ENCODE measurements at places on chromosomes 5 and 9.
A peak's percentile ranks its signal among the peaks of the same experiment; 100 is the strongest.

DNA sequence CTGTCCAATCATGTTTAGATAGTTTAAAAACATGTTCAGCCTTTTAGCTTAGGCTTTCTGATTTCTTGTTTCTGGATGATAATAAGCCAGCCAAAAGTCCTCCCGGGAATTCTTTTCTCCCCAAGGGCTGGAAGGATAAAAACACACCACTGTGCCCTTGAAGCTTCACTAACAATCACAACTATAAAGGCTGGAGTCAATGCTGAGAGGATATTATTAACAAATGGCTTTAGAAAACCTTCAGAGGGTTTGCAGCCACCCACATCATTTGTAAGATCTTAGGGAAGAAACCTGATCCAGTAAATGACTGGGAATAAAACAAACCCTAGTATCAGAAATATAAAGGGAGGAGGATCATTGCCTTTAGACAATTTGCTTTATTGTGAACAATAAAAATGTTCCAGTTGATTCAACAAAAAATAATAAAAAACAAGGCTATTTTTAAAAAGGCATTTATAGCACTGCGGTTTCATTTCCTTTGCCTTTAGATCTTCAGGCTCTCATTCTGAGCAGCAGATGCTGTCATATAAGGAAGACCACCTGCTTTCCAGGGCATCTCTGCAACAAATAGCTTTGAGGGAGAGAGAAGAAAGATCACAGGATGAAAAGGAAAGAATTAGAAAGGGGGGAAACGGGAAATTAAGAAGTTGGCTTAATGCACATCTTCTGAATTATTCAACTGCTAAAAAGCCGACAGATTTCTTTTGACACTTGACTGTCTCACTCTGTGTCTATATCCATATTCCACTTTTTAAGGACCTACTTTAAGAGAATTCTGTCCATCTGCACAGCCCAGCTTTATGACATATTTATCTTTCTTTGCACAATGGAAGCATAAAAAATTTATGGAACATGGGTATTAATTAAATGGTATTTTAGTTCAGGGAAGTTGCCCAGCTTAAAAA is 277.2 kb upstream of the SLC24A2 start:
- no peak for DNase-seq

DNA sequence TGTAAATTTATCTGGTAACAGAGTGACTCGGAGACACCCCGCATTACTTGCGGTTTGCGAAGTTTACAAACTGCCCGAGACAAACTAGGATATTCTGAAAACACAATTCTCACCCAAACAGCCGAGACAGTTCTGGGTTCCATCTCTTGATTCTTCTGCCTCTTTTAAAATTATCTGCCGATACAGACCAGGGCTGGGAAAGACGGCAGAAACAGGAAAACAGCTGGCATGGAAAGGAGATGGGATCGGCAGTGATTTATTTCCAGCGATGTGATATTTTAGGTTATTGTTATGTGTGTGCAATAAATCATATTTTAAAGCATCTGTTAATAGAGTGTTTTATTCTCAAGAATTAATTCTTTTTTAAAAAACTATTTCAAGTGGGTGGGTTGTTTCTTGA is 93.3 kb upstream of the LMX1B start:
- no peak for DNase-seq

DNA sequence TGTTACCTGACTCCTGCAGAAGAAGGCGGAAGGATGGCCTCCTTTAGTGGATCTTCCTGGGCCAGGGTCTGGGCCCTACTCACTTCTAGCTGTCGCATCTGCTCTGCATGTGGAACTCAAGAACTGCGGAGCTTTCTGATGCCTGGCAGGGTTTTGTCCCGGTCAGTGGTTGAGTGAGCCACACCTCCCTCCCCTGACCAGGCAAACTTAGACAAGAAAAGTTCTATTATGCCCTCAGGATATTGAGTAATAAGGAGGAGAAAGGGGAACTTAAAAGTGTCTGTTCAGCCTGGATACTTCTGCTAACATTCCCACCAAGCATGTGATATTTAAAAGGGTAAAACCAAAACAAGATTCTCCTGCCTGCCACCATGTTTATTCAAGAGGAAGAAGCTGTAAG is at the start of gene FYB1:
TSS of gene FYB1 (minus strand) at position 127 of the 400 bp plus-strand sequence. CDS start 16,603 bp downstream, outside the sequence.
- peak; percentile 67 for DNase-seq

DNA sequence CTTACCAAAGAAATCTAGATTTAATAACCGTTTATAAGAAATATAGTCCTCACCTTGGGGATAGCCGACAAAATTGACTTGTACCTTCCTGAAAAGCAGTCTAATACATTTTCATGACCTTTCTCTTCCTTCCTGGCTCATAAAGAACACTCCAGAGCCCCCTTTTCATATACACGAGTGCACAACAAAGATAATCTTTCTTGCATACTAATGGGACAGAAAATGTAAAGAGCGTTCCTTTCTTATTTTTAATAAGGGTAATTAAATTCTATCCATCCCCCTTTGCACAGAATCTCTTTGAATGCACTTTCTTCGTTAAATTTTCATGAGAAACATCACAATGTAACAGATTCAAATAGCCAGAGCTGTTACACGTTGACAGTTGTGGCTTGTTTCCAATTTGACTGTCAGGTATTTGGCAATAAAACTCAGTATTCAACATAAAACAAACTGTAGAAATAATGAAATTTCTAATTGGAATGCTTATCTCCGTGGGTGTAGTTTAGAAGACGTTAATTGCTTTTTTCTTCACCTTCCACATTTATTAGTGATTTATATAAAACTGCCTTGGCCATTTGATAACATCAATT is 732.3 kb upstream of the DMAC1 start:
- no peak for DNase-seq

DNA sequence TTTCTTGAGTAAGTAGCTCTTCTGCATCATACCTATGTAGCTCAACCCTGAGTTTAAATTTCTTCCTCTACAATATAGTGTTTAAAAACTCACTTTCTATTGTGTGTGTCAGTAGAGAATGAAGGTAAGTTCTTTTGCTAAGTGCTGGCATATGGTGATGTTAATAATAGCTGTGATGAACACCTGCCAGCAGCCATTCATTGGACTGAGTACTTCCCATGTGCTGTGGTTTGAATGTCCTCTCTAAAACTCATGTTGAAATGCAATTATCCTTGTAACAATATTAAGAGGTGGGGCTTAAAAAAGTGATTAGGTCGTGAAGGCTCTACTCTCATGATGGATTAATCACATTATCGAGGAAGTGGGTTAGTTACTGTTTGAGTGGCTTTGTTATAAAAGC is 645.2 kb upstream of the RGMB start:
- no peak for DNase-seq

DNA sequence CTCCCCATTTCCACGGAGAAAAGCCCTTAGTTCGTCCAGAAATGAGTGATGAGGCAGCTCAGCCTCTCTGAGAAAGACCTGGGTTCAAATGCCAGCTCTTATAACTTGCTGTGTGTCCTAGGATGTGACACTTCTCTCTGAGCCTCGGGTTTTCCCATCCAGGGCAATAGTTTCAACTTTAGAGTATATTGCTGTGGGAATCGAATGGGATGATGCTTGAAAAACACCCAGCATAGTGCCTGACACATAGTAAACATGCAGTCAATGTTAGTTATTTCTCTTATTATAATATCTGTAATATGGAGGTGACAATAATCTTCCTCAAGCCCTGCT is 430 bp upstream of the MAPKAP1 start:
- no peak for DNase-seq

GRCh38 chr9:127751269-127752054 is 16.4 kb upstream of the TOR2A start:
- peak; percentile 46 for DNase-seq

DNA sequence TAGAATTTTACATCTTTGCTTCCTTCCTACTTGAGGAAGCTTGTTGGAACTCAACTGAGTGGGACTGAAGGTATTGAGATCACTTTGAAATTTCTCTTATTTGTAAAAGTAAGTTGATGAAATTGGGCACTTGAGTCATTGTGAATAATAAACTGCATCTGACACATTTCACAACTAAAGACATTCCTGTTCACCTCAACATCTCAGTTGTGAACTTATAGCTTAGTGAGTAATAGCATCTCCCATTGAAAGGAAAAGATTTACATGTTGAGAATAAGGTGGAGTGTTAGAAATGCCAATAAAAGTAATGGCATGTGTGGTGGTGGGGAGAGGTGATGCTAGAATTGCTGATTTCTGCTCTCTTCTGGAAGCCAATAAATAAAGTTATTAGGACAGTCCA is 145.0 kb downstream of the SLC24A2 start:
- no peak for DNase-seq

- no peak for DNase-seq
Observed at GRCh38 chr9:98442541-98442940, 187.1 kb upstream of the TBC1D2 start.

DNA sequence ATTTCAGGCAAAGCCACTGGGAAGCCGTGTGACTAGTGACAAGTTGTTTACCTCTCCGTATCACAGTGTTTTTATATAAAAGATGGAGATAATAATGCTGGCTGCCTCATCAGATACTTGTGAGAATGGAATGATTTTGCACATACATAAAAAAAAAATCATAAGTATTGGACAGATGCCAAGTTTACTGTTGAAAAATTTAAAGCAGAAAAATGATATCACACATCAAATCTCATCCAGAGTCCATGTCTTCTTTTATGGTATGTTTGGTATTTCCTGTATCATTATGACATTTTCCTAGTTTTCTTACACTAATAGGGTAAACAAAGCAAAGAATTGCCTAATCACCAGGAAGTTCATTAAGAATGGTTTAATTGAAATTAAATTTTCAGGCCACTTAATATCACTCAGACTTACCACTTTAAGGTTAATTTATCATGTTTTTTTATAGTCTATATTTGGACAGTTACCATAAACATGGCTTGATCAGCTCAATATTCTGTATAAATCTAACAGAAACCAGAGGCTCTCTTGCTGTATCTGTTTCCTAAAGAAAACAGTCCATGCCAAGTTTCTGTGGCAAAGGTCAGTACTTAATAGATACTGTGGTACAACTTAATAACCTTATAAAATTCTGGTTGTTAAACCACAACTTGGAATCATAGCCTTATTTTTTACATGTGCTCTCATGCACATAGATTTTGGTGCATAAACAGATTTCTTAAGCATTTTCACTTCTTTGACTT is 656.5 kb upstream of the RIOK2 start:
- peak; percentile 68 for DNase-seq

GRCh38 chr5:166938071-166938470 is 1353.4 kb upstream of the WWC1 start:
- DNase-seq: no peak

DNA sequence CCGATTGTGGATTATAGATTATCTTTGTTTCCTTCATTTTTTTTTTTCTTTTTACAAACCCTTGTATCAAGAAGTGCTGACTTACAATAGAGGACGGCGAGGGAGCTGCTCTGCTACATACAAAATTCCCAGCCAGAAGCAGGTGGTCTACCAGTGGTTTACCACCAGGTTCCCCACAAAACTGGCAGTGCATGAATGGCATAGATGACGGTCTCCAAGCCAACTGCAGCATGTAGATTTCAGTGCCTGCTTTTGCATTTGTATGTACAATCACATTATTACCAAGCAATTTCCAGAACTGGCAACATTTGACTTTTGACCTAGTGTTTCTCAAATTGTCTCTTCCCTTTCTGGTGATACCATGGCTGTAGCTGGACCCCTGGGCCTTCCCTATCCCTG is 84.0 kb downstream of the ACER2 start:
- DNase-seq: no peak

DNA sequence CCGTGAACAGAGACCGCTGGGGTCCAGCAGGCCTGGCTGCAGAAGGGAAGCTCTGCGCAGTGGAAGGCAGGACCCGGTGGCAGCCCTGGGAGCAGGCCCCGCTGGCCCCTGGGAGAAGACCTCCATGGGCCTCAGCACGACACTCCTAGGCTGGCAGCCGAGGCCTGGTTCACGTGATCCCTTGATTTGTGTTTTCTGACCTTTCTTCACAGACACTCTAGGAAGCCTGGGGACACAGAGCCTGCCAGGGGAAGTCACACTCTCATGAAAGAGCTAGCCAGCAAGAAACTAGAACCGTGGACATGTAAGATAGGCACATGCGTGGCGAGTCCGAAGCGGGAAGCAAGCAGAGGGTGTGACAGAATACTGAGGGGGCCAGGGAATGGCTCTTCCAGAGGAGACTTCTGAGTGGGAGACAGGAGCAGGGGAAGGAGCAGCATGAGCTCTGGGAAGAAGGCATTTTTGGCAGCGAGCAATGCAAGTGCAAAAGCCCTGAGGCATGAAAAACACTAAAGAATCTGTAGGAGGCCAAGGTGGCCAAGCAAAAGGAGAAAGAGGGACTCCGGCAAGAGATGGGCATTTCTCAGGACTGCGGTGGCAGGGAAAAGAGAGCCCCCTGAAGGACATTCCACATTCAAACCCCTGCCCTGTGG is 26.6 kb upstream of the IL17B start:
- DNase-seq: peak; percentile 78

GRCh38 chr9:89975024-89975423 is 370.2 kb downstream of the GADD45G start:
- DNase-seq: no peak

- DNase-seq: peak; percentile 55
Observed at GRCh38 chr9:113579283-113580040, 115.9 kb downstream of the RGS3 start.

DNA sequence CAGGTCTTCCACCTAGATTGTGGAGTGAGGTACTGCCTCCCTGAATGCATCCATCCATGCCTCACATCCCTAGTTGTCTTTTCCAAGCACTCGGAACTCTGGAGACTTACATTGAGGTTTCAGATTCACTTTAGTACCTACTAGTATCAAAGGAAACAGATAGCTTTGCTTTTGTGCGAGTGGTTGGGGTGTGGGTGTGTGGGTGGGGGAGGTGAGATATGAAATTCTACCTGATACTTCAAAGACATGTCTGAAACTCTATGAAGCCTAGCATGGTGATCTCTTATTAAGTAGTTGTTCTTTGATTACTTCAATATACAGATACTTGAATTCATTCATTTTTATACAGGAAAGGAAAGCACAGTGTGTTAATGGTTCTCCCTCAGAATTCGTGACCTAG is 64.4 kb downstream of the MCCC2 start:
- DNase-seq: no peak

Data from EH (cell line).